Activated naive CD8-positive, alpha-beta T cell treated with anti-CD3 and anti-CD28 coated beads for 36 hours (primary cell): ENCODE measurements at places on chromosomes 3 and 15. TPM values are rescaled to one million over a fixed set of nuclear protein-coding genes. Genes with fewer than 3 reads are reported as not detected.

HTR3E gene
- total RNA-seq = not detected

KCNMB3 gene
- 0.74 TPM for total RNA-seq

CELF6 gene
- 0.16 TPM for total RNA-seq

CMTM8 gene
- 5.0 TPM for total RNA-seq

MAGI1 gene
- total RNA-seq = 0.16 TPM
